GM03348 (cell line): ENCODE measurements at places on chromosomes 1 and 21.

DNA sequence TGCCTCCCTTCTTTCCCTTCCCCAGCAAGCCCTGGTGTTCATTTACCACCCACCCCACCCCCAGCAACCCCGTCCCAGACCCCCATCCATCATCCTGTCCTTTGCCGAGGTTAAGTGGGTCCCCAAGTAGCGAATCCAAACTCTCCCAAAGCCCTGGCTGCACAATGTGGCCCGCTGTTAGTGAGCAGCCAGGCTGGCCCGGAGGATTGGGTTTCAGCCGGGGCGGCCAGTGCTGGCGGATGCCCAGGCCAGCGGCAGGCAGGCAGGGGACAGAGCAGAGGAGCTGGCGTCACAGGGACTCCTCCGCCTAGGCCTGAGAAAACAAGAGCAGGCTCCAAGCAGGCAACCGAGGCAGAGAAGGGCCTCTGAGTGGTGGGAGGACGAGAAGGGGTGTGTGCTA is 61.4 kb downstream of the EPHB2 start:
- DNase-seq = no peak

DNA sequence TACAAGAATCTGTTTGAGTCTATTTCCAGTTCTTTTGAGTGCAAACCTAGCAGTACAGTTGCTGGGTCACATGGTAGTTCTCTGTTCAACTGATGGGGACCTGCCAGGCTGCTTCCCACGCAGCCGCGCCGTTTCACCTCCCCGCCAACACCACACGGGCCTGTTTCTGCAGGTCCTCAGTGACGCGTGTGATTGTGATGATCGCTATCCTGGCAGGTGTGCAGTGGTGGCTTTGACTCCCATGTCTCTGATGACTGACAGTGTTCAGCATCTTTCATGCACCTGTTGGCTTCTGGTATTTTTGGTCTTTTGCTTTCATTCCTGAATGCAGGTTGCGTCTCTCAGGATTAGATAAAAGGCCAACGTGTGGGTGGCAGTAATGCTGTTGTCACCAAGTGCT is 41.6 kb downstream of the FAAP20 start:
- no peak for DNase-seq

DNA sequence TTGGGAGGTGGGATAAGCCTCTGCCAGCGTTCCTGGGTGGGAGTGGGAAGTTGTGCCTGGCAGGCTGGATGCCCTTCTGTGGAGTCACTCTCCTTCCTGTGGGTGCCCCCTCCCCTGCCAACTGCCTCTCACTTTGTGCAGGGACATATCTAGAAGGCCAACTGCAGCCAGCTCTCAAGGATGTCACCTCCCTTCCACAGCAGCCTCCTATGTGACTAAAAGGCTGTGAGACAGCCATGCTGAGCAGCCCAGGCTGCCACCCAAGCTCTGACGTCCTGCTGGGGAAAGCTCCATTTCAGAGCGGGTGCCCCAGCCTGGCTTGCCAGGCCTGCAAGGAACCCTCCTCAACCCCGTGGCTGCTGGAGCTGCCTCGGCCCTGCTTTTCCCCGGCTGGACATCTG is 19.6 kb upstream of the SLC26A9 start:
- peak; percentile 30 for DNase-seq

- no peak for DNase-seq
These were observed 2.1 kb downstream of the MROH7 start for GRCh38 chr1:54643736-54644135.

- DNase-seq = peak; percentile 69
These were observed 18.7 kb upstream of the WARS2 start for GRCh38 chr1:119159111-119159510.

DNA sequence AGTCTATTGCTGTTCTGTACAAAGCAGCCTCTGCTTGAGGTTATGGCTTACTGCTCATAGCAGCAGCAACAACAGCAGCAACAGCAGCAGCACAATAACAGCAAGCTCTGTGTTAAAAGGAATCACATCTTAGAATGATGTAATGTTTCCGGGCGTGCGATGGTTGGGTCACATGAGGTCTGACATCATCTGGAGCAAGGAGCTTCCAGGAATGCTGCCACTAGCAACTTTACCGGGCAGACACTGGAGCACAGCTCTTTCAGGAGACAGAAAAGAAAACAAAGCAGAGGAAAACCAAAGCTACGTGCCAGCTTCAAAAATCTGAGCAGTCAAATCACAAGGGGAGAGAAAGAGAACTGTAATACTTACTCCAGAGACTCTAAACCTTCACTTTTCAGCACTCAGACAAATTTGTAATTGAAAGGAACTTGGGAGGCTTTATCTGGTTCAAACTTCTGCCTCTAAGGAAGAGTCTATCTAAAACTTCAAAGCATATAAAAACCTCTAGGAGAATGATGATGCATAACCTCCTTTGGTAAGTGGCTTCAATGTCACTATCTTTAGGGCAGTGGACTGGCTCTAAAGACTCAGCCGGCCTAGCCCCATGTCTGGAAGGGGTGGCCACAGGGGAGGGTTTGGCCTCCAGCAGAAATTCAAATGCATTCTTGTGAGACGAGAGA is 28.3 kb upstream of the RAB3GAP2 start:
- peak; percentile 87 for DNase-seq

DNA sequence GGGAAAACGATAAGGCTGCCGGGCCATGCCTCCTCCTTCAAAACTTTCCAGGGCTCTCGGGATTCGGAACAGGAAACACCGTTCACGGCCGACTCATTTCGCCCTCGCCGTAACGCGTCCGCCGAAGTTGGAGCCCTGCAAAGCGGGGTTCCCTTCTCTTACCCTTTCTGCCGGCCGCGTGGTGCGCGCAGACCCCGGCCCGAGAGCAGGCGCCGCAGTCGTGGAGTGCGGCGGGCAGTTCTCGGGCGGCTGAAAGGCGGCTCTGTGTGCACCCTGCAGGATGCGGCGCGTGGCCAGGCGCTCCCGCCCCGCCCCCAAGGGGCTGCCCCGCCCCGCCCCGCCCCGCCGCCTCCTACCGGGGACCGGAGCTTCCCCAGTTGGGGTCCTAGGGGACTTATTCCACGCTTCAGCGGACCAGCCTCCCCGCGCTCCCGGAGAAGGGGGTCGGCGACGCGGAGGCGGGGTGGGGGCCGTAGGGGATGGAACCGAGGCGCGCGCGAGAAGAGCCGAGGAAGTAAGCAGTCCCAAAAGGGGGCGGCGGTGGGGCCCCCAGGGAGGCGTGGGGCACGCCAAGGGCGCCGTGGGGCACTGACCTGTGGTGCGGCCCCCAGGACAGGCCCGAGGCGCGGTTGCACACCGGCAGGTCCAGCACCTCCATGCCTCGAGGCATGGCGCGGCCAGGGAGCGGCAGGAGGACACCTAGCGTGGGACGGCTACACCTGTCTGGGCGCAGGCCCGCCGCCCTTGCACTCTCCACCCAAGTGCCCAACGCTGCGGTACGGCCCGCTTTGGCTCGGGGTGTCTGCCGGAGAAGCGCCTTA is at the start of gene MCOLN2:
TSS of gene MCOLN2 (minus strand) at position 268 of the 821 bp plus-strand sequence. CDS start at position 27, 241 bp downstream.
- DNase-seq = peak; percentile 83

GRCh38 chr1:151157067-151157531 is 650 bp downstream of the TNFAIP8L2 start:
- no peak for DNase-seq

DNA sequence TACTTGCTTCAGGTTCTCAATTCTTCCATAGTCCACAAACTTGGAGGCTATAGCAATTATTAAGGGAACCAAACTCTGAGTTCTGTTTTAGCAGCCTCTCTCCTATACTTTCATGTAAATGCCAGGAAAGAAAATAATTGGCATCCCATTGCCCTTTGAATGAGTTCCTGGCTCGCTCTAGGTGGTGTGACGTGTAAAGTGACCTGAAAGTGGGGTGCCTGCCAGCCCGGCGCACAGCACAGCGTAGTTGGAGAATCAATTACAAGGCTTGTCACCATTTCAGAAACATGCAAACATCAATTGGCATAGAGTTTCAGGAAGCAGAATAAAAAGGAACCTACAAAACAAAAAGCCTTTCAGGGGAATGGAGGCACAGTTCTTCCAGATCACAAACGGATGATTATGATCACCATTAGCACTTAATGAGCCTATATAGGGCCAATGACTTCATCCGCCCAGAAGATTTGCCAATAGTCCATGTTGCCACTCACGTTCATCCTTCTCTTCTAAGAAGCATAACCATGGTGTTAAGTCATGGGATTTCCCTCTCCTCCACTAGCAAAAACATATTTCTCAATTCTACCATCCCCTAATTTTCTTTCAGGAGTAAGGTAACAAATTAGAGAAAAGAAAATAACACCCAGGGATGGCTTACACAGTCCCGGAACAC is 354.6 kb upstream of the ADGRL2 start:
- DNase-seq = no peak

- DNase-seq = no peak
These were observed 5.2 kb upstream of the SH3GLB1 start for GRCh38 chr1:86699186-86699585.

- DNase-seq = no peak
These were observed 66.5 kb upstream of the RAB3GAP2 start for GRCh38 chr1:220338759-220339158.

DNA sequence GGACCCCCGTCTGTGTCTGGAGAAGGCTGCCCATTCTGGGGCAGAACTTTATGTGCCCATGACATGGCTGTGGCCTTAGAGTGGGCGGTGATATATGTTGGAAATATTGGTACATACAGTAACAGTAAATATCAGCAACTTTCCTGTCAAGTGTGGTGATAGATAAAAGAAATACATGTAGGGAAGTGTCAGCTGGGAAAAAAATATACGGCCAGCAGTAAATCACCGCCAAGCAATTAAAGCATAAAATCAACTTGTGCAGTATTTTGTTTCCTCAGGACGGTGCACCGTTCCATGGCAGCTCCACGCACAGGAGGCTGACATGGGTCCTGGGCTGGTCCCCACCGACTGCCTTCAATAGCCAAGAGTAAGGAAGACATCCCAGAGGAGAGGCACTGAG is 27.4 kb downstream of the LHX4 start:
- no peak for DNase-seq

- peak; percentile 76 for DNase-seq
These were observed 111.9 kb upstream of the L1TD1 start for GRCh38 chr1:62082456-62083363.

GRCh38 chr1:7912743-7913557 is 27.7 kb downstream of the TNFRSF9 start:
- no peak for DNase-seq

DNA sequence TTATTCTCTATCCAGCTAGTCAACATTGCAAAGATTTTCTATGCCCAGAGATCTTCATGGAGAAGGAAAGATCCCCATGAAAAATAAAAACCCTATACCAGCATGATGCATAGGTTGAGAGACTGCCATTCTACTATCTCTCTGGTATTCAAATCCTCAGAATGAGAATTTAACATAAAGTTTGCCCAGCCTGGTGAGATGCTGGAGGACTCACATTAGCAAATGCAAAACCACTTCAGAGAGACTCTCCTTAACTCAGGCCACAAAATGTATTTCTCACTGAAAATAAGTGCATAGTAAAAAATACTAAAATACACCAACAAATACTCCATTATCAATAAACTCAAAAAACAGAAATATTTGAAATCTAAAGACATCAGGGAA is 430.0 kb upstream of the RUNX1 start:
- DNase-seq = no peak

DNA sequence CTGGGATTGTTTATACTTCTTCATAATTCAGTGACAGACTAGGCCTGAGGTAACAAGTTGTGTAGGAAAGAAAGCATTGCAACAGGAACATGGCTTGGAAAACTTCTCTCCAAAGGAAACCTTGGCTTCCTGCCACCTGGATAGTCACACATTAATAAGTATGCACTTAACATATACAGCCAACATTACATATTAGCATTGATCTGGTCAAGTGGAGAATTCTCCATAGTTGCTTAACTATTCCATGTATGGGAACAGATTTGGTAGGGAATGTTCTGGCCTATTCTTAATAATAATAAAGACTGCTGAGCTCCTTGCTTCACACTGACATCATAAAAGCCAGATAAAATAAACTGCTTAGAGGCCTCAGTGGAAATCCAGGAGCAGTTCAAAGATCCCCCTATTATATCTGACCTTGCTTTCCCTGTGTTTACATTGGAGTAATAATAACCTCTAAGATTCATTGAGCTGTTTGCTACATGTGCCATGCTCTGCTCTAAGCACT is 27.2 kb upstream of the NFIA start:
- DNase-seq = no peak

DNA sequence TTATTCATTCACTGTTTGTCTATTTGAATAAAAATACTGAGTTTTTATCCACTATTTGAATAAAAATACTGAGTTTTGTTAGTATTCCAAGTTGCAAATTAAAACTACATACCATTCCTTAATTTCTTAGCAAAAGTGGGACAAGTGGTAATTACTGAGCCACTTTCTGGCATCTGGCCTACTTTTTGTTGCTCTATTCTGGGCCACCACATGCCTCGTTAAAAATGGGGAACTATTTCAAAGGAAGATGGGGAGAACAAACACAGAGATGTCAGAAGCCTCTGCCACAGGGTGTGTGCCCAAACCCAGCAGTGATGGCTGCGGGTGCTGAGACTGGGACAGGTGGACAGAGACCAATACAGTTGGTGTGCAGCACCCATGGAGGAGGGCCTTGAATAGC is 14.6 kb downstream of the PIGP start:
- no peak for DNase-seq

GRCh38 chr1:155167166-155168104 is 5.7 kb downstream of the KRTCAP2 start:
- peak; percentile 85 for DNase-seq

DNA sequence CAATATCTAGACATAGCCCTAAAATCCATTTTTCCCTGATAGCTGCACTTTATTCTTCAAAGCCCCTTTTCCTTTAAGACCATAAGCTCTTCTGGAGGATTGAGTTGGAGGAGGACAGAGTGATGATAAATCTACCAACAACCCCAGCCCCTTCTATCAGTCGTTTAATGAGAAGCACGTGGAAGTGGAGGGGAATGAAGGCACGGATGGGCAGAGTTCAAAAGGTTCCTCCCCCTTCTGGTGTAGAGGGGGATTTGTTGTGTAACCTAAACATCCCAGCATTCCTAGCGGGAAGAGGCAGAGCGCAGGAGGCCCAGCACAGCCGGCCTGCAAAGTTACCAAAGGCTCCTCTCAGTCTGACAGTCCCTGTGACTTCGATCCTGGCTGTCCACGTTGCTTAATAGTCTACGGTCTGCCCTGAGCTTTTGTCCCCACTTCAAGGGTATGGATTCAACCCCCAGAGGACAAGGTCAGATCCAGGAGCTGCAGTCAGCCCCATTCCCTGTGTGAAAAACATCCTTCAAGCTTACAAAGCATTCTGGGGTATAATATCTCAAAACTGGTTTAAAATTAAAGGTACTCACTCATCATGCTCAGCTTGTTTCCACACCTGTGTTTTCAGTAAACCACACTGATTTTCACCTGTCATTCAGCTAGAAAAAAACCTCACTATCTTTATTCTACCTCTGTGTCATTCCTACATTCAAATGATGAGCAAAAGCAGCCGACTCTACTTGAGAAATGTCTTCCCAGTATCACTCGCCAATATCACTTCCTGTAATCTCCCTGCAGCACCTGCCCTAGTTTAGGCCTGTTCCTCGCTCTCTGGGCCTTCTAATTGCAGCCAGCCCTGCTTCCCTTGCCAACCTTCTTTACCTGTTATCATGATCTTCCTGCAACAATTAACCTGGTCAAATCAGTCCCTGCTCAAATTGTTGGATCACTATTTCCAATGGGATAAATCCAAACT is 117.9 kb downstream of the PLPP3 start:
- DNase-seq = no peak

- no peak for DNase-seq
These were observed 43.9 kb upstream of the CNN3 start for GRCh38 chr1:94970783-94971182.
